GM04503 (cell line): ENCODE measurements at places on chromosomes 3 and 15.

DNA sequence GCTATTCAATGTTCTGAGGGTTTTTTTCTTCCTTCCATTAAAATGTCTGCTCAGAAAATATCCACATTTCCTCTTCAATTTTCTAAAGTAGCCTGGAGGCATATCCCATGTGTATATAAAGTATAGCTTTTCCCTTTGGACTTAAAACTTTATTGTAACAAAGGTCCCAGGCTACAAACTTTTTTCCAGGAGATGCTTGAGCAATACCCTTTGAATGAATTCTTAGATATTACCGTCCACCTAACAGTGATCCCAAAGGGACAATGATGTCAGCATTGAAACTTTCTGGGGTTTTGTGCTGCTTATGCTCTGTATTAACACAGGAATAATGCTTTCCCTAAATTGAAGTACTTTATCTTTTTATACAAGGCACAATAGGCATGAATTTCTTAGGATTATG lies 525.2 kb downstream of the CADM2 start:
- DNase-seq: no peak

DNA sequence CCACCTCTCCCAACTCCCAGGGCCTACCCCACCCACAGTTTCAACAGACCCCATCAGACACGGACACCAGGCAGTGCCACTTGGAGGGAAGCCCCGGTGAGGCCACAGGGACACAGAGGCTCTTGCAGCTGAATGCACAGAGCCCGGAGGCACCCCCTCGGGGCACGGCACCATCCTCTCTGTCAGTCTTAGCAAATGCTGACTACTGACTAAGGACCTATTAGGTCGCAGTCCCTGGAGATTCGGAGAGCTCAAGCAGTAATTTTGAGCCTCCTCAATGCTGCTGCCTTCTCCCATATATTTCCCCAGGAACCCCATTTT lies 79.9 kb downstream of the VGLL4 start:
- no peak for DNase-seq

- DNase-seq: peak; percentile 19
Observed at GRCh38 chr3:55558316-55558715, 71.2 kb upstream of the WNT5A start.

GRCh38 chr15:73051391-73051806 lies 864 bp upstream of the NEO1 start:
- no peak for DNase-seq

DNA sequence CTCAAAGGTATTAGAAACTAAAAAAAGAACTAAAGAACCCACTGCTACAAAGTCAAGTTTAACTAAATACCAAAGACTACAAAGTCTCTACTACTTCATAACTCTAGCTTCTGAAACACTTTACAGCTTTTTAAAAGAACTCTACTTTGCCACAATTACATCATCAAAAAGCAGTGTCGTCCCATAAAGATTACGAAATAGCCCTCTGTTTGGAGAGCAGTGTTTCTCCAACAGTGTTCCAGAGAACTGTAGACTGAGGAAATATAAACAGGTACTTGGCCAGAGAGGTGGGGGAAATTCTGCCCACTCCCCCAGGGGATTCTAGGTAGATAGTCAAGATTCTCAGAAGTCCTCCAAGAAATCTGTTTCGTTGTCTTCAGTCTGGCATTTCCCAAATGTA lies 225.6 kb downstream of the PDZRN3 start:
- DNase-seq: no peak

- DNase-seq: no peak
Observed at GRCh38 chr15:77824361-77825251, 191.9 kb upstream of the LINGO1 start.

- no peak for DNase-seq
Observed at GRCh38 chr15:46366360-46367007, 731.7 kb downstream of the SQOR start.

- no peak for DNase-seq
Observed at GRCh38 chr15:101489599-101490407, at the start of gene PCSK6. PCSK6 (minus strand) TSS chr15:101489707; CDS start chr15:101489670, 37 bp downstream.

DNA sequence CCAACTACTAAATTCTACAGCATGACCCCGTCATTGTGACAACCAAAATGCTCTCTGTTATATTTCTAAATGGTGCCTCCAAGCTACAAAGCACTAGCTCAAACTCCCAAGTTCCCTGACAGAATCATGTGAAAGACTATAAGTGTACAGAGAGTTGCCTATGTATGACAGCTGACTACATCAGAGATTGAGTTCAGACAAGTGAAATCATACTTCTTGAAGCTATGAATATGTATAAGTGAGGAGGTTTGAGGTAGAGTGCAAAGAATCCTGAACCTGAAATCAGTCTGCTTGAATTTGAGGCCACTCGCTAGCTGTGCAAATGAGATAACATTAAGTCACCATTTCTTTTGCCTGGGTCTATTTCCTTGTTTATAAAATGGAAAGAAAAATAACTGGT lies 63.9 kb upstream of the TP63 start:
- no peak for DNase-seq

DNA sequence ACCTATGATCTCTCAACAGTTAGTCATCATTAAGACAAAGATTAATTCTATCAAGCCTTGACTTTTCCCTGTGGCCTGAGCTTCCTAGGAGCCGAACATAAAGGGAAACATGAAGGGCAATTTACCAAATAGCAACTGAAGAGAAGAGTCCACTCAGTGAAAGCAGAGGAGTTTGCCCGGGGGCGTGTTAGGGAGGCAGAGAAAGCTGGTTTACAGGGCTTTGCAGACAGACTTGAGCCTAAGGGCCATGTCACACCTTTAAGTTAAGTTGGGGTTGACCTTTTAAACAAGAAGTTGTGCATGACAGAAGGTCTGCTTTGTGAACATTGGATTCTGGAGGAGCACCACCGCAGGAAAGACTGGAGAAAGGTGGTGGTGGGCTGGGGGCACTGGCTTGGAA lies 701.8 kb upstream of the CFAP20DC start:
- no peak for DNase-seq

GRCh38 chr3:180911876-180912303 lies 580 bp upstream of the FXR1 start:
- DNase-seq: no peak

DNA sequence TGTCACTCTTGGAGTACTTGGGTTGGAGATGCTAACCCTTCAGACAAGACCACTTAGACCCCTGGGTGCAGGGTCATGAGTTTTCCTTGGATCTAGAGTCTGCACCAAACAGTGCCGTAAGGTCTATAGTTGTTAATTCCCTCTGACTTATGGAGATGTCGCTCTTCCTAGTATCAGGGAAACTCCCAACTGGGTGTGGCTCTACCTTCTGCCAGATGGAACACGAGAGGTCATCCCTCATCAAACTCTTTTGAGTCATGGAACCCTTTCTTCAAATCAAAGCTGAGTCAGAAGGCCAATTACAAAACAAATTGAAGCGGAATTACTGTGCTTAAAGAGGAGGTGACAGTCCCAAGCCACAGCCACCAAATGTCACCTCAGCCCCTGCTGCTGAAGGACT lies 514.9 kb upstream of the PROK2 start:
- no peak for DNase-seq

- no peak for DNase-seq
Observed at GRCh38 chr3:78274475-78275065, 1234.7 kb downstream of the ROBO2 start.

DNA sequence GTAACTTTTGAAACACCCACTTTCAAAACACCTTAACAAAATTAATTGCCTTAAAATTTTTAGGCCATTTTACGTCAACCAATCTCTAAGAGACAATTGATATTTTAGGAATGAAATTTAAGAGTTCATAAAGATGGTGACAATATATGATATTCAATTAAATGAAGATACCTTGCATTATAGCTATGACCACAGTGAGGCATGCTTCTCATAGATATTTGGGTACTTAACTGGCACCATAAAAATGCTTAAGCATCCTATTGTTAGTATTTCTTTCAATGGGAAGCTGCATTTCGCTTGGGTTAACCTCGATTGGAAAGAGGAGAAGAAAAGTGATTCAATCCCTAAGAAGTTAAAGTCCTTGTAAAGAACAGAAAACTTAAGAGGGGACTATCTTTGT lies 209.0 kb downstream of the GAP43 start:
- no peak for DNase-seq

DNA sequence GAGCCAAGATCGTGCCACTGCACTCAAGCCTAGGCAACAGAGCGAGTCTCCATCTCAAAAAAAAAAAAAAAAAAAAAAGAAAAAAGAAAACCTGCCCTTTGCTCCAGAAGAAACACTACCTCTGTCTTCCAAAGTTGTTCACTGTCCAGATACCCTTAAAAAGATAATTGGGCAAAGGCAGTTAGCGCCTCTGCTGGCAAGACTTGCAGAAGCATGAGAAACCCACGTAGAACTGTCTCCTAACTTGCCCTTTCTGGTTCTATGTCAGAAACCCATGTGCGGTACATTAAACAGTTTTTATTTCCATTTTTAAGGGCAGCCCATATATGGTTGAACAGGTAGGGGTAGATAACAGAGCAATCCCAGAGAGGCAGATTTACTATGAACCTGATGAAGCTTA lies 1026.4 kb downstream of the ROBO2 start:
- no peak for DNase-seq

- DNase-seq: peak; percentile 36
Observed at GRCh38 chr3:122493296-122493695, 21.4 kb downstream of the KPNA1 start.

- no peak for DNase-seq
Observed at GRCh38 chr3:170356596-170357175, 829 bp upstream of the SKIL start.

DNA sequence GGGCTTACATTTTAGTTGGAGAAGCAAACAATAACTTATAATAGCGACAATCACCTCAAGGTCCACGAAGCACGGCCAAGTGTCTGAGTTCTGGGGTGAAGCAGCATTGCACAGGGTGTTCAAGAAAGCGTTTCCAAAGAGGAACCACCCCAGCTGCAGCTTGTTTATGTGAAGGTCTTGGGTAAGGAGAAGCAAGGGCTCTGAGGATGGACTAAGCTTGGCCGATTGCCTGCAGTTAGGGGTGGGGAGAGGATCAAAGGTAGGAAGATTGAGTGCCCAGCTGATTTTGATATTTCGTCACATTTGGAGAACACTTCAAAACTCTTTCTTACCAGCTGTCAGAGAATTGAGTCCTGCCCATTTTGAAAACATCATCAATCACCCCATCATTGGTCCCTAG lies 321.6 kb upstream of the DNAJC19 start:
- DNase-seq: no peak
